T-helper 2 cell (primary cell): ENCODE measurements at places on chromosomes 7 and 10.

DNA sequence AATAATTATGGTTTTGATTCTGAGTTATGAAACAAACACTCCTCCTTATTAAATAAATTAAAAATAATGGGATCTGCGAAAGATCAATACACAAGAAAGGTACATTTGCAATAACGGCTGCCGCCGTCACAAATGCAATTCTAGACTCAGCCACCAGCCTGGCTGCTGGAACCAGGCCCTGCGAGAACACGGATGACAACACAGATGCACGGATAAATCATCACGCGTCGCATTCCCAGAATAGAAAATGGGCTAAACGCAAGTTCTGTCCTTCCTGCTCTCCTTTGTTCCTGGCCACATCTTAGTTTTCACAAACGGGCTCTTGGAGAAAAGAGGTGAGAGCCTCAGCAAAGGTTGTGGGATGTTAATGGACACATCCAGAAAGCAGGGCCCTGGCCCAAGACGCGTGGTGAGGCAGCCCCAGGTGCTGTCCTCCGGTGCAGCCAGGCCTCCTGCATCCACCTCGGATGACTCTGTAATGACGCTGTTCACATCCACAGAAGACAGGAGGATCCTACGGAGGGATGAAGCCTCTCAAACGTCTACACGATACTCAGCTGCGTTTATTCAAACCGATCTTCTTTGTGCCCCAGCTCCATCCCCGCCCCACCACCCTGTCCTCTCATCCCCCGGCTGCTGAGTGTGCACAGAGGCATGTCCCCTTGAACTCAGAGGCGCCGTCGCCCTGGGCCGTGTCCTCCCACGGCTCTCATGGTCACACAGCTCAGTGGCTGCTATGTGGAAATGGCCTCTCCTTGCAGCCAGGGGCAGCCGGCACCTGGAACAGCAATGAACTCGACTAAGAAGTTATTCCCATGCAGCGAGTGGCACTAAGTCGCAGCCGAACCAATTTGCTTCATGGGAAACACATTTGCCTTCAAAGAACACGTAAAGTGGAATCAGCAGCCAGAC is 197.9 kb downstream of the PTPRN2 start:
- no peak for DNase-seq

DNA sequence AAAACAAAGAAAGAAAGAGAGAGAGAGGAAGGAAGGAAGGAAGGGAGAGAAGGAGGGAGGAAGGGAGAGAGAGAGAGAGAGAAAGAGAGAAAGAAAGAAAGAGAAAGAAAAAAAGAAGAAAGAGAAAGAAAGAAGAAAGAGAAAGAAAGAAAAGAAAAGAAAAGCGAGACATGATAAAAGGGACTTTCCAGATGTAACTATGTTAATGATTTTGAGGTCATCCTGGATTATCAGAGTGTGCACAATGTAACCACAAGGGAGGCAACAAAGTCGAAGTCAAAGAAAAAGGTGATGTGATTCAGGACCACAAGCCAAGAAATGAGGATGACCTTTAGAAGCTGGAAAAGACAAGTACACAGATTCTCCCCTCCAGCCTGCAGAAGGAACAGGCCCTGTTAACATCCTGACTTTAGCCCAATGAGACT is 48.9 kb upstream of the PAX2 start:
- no peak for DNase-seq

DNA sequence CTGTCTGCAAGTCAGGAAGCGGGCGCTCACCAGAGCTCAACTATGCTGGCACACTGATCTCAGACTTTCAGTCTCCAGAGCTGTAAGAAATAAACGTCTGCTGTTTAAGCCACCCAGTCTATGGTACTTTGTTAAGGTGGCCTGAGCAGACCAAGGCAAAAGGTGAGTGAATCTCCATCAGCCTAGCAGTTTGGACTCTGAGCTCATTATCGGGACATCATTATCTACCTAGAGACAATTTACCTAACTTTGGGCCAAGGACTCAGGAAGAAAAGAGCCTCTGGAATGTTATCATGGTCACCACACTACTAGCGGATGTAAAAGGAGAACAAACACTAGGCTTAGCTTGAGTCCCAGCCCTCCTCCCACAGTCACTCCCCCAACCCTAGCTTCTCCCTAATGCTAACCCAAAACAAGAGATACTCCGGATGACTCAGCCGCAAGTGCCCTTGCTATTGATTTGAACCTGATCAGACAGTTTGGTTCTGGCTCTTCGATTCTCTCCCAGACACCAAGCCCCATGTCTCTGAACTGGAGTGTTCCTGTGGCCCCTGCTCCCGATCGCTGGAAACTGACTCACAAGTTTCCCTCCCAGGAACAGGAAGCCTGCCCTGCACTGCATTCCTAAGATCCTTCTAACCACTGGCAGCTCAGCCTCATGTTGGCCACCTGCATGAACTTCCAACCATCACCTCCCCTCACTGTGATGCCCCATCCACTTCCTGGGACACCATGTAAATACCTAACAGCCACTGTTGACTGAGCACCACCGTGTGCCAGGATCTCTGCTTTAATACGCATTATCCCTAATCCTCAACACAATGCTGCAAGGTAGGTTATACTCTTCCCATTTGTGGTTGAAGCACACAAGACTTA is 34.5 kb downstream of the CREB3L2 start:
- no peak for DNase-seq

- DNase-seq: no peak
Observed at GRCh38 chr7:115113776-115114175, 191.9 kb downstream of the MDFIC start.

DNA sequence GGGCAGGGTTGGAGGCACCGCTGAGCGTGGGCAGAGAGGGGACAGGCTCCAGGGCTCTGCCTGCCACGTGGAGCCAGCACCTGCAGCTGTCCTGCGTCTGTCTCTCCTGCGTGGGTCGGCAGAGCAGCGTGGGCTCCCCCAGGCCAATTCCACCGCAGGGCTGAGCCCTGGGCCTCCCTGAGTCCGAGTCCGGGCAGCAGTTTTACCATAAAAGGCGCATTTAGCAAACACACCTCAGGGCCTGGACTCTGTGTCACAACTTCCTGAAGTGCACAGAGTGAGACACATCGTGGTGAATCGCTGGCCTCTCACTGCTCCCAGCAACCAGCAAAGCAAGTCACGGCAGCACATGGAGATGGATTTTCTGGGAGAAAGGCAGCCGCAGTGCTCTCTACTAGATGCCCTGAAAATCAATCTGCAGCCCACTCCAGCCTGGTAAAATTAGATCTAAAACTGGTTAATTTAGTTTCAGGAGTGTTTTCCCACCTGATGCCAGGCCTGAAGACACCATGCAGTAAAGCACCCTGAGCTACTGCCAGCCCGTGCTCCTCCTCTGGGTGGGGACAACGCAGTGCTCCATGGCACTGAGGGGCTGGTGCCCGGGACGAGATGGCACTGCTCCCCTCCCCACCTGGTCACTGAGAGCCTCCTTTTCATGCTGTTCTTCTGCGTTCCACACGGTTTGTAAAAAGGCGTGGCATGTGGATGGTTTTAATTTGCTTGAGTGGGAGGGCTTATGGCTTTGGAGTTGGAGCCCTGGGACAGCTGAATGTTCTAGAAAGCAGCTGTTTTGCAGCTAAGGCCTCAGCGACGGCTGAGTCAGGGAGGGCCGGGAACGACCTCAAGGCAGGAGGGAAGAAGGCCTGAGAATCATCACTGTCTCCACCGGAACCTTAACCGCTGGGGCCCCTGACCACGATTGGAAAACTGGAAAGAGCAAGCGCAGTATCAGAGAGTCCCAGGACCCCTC is 336.9 kb downstream of the ADARB2 start:
- no peak for DNase-seq

DNA sequence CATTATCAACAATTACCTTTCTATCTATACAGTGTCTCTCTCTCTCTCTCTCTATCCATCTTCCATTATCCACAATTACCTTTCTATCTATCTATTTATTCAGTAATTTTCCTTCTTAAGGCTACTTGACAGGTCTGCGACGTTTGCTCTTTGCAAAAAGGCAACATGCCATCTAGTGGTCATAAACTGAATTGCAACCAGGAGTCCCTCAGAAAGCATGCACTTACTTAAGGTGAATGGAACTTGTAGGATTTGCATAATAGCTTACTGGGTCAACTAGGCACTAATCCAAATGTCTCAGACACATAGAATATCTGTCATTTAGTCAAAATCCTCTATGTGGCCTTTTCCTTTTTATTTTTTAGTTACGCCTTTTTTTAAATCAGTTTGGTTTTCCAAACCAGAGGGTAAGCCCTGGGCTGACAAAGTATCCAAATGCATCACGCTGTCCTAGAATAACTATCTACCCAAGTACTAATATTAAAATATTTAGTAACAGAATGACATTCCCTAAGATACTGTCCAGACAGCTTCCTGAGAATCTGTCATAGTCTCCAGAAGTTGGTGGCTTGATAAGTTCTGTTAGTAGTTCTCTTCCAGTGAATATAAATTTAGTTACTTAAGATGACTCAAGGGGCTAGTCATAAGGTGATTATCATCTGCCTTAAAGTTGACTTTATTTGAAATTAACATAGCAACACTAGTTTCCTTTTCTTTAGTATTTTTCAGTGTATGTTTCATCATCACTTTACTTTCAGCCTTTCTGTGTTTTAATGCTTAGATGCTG is 208.3 kb downstream of the PPP1R3A start:
- DNase-seq: no peak

GRCh38 chr7:116436305-116436826 is 63.2 kb upstream of the CAV2 start:
- no peak for DNase-seq

DNA sequence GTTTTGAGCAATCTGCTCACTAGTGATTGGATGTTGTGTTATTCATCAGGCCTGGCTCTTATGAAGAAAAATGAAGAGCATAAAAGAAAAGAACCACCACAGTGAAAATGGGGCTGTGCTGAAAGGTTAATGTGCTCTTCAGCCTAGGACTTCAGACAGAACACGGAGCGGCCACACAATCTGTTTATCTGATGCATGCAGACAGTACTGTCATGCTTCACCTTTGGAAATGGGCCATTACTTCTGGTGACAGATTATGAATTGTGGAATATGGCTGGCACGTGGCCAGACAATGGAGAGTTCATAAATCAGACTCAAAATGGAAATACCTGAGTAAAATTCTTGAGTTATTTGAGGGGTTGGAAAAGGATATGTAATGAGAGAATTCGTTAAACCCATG is 86.0 kb upstream of the NOBOX start:
- no peak for DNase-seq

DNA sequence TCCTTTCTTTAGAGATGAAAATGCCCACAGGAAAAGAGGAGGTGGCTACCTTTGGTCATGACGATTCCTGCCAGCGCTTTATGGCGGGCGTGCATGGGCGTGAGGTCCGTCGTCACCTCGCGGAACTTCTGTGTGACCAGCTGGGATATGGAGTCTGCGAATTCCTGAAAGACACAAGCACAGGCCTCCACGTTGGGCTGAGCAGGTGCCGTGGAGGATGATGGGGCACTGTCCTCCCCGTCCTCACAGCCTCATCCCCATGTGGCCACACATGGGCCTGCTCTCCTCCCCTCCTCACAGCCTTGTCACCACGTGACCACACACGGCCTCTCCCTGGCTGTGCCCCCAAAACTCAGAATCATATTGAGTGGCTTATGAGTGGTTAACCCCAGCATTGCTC is 214.7 kb downstream of the WDR37 start:
- DNase-seq: no peak

DNA sequence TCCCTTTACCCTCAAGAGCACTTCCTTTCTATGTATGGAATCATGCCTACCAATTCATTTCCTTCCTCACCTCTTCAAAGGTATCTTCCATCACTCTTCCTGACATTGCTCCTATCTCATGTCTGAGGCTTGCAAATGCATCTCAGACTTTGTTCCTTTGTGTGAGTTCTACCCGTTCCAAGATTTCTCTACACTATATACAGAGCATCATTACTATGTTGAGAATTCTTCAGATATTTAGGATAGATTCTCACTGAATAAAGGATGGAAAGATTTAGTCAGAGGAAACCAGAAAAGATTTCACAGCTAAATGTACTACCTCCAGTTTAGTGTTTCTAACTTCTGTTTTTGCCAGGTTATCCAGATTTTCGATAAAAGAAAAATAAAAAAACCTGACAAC is 462.7 kb downstream of the PHTF2 start:
- no peak for DNase-seq

- no peak for DNase-seq
Observed at GRCh38 chr7:95996174-95996573, 223.8 kb downstream of the DYNC1I1 start.

GRCh38 chr7:36005293-36005692 is 147.8 kb upstream of the EEPD1 start:
- DNase-seq: no peak

GRCh38 chr10:104351919-104352318 is 1.7 kb upstream of the CFAP58 start:
- DNase-seq: no peak

- no peak for DNase-seq
Observed at GRCh38 chr7:133551466-133551865, 298.6 kb downstream of the EXOC4 start.

DNA sequence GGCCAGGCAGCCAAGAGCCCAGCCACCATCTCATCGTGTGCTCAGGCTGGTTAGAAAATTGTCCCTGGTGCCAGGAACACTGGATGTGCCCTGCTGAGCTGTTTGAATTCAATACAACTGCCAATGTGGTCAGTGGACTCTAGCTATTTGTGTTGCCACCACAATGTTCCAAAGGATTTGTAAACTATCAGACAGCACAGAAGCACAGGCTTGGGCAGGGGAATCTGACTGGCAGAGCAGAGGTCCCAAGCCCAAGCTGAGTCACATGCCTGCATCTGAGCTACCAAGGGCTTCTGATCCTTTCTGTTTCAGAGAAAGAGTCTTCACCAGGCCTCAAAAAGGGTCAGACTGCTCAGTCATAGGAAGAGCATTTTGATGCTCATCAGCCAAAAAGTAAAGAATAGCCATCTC is 232.1 kb upstream of the SEMA3C start:
- no peak for DNase-seq

DNA sequence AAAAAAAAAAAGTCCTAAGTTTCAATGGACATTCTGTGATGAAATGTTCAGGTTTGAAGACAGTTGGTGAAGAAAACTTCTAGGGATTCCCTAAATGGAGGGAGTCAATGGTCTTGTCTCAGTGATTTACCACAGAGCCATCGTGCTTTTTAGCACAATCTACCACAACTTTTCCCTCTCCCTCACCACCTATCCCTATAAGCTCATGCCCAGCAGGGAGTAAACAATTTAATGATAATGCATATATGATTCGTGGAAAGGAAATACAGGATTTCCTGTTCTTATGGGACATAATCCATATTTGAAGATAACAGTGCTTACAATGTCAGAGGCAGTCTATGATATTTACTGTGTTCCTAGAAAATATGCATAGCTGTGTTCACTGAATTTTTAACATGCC is 38.4 kb upstream of the CD36 start:
- no peak for DNase-seq

- DNase-seq: no peak
Observed at GRCh38 chr7:39720586-39720985, 97.2 kb downstream of the RALA start.
